Suppressor macrophage treated with lipopolysaccharide for 1 hour (primary cell): ENCODE measurements at places on chromosomes 1 and 21.

DNA sequence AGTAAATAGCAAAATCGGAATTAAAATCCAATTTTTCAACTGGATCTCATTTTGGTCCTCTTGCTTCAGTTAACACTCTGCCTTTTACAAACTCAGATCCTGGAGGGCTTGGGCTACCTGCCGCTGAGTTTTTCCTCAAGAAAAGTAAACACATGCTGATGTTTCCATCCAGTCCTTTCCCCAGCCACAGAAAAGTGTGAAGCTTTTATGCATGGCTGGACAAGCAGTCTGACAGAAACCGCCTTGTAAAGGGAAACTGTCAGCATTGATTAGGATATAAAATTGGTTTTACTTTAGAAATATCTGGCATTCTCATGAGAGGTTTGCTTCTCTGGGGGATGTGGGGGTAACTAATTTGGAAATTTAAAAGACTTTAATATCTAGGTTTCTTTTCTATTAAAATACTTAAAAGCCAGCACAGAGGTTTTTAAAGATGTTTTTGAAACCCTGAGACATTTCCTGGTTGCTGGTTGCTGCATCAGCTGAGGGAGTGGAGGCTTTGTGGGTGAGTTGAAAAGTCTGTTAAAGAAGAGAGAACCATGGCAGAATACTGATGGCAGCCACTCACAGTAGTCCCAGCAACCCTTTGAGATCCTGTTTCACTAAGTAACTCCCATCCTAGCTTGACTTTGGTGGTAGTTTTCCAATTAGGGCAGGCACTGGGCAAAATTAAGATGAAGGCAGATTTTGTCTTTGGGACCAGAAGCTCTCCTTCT, 238.3 kb downstream of the PAPPA2 start:
- no peak for DNase-seq

GRCh38 chr1:118461154-118461553, 276.1 kb upstream of the SPAG17 start:
- DNase-seq = no peak

GRCh38 chr1:33096363-33097005, 15.5 kb downstream of the AZIN2 start:
- DNase-seq = no peak

DNA sequence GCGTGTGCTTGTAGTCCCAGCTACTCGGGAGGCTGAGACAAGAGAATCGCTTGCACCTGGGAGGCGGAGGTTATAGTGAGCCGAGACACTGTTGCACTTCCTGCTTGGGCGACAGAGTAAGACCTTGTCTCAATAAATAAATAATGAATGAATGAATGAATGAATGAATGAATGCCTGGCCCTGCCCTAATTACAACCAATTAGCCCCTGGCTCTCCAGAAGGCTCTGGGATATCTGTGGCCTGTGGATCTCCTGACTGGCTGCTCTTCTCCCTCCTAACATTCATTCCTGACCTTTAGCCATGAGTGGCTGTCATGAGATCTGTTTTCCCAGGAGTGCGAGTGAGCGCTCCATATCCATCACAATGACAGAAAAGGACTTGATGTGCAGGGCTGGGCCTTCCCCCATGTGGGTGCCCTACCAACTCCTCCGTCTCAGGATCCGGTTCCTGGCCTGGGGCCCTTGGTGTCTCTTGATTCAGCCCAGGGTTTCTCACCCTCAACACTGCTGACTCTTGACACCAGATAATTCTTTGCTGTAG, 243.6 kb upstream of the TMEM51 start:
- DNase-seq = no peak

GRCh38 chr1:156070548-156070947, 9.6 kb downstream of the RAB25 start:
- DNase-seq = no peak
